NCI-H2081 treated with DMSO at 0.1 percent for 48 hours (cell line): ENCODE measurements at places on chromosomes 12 and 14.

- DNase-seq, result no peak
These were observed 1.8 kb downstream of the KERA start for GRCh38 chr12:91055976-91056375.

- DNase-seq, result no peak
These were observed 4.4 kb downstream of the IPO8 start for GRCh38 chr12:30691122-30691879.

- no peak for DNase-seq
These were observed 1954.6 kb upstream of the FLRT2 start for GRCh38 chr14:83575301-83575700.

GRCh38 chr14:49173765-49174373 lies 412.3 kb downstream of the RPS29 start:
- peak; percentile 35 for DNase-seq

DNA sequence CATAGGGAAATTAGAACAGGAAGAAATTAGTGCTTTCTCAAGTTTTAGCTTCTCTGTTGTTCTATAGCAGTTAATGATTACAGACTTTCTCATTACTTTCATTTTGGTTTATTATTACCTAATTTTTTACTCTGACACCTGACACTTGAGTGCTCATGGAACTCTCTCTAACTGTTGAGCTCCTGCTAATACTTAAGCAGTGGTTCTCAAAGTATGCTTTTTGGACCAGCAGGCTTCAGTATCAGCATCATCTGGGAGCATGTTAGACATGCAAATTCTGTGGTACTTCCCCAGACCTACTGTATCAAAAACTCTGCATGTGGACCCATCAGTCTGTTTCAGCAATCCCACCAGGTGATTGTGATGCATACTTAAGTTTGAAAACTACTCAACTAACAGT lies 235.3 kb downstream of the CCDC91 start:
- no peak for DNase-seq

GRCh38 chr12:47808574-47809365 lies 10.9 kb downstream of the HDAC7 start:
- DNase-seq, result no peak

DNA sequence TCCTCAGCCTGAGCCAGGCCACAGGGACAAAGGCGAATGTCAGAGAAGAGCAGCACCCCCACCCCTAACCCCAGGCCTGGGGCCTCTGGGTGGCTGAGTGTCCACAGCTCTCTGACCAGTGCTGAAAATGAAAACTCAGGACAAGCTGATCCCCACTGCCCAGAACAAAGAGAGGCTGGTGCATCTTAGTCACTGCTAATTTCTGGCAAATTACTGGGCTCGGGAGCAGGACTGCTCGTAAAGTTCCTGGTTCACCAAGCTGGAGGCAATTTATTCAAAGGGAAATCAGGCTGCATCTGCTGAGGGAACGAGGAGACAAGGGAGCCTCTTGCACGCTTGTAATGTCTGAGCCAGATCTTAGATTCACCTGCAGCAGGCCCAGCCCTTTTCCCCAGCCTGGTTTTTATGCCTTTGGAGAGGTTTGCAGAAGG lies 43.2 kb downstream of the CALM1 start:
- DNase-seq, result no peak

- DNase-seq, result no peak
These were observed 8.1 kb upstream of the RIMKLB start for GRCh38 chr12:8689681-8690080.

- DNase-seq, result no peak
These were observed 9.2 kb upstream of the PLEKHD1 start for GRCh38 chr14:69475194-69475818.

- DNase-seq, result no peak
These were observed 1.1 kb downstream of the AJUBA start for GRCh38 chr14:22981090-22981875.

DNA sequence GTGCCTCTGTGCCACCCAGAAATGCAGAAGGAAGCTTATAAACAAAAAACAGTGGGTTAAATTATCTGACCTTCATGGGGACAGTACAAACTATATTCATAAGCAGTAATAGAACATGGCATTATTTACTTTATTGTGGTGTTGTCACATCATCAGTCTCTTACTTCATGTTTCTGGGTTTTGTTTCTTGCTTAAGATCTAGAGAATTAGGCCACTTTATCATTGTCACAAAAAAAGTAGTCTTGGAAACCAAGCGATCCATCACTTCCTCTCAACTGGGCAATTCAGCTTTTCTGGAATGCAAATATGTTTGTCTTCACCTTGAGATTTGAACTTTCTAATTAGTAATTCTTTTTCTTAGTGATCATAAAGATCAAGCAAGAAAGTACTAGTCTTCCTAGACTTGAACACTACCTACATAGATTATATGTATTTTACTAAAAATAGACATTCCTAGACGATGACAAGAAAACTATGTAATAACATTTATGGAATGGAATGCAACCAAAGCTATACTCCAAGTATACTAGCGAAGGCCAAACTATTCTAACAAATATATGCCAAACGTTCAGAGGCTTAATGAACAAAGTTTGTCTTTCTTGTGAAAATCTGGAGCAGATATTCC lies 363.4 kb downstream of the DAD1 start:
- DNase-seq, result no peak

- no peak for DNase-seq
These were observed 112.6 kb upstream of the TMCC3 start for GRCh38 chr12:94762943-94763342.

GRCh38 chr12:110683888-110684287 lies 5.0 kb downstream of the HVCN1 start:
- DNase-seq, result no peak

GRCh38 chr12:34406996-34407300 lies 384.7 kb downstream of the ALG10 start:
- no peak for DNase-seq

- DNase-seq, result no peak
These were observed 38.0 kb downstream of the PTGER2 start for GRCh38 chr14:52352061-52352491.

DNA sequence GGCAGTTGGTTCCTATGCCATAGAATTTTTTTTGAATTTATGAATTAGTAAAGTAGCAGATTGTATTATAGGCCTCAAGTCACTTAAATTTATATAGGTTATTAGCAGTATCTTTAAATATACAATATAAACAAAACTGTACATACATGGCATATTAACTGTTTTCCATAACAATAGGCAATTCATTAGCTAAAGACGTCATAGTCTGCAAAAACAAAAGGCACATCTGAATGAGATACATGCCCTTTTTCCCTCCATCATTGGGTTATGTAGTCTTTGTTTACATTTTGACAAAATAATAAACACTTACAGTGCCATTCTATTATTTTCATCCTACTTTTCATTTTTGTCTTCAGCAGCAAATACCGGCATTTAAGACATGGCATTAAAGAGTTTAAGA lies 1.1 kb upstream of the VCPKMT start:
- DNase-seq, result no peak

GRCh38 chr12:39587225-39587624 lies 32.4 kb downstream of the ABCD2 start:
- no peak for DNase-seq
